HFFc6 (cell line): ENCODE measurements at places on chromosomes 1 and 21. TPM values are rescaled to one million over a fixed set of nuclear protein-coding genes. Genes with fewer than 3 reads are reported as not detected.
A peak's percentile ranks its signal among the peaks of the same experiment; 100 is the strongest.

- H3K27ac ChIP-seq = no peak overlapping the region
- H3K36me3 ChIP-seq = no peaks in the 10 kb centered on the region
- H3K4me1 ChIP-seq = no peaks in the 10 kb centered on the region
- peaks cover 22% of the 10 kb centered on the region for H3K27me3 ChIP-seq
- no peak overlapping the region for H3K4me3 ChIP-seq
These were observed 2.7 kb upstream of the PRDM16 start for GRCh38 chr1:3066250-3066711.

DNA sequence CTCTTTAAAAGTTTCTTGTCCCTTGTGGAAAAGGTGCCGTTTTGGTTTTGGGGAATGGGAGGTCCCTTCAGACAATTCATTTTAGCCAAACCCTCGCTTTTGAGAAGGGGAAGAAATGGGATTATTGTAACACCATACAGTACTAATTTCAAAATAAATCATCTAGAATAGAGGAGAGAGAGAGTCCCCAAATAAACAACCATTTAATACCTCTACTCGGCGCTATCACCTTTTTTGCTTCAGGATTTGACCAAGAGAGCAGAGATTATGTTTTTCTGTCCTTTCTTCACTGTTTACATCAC is 770 bp upstream of the RC3H1 start:
- H3K4me3 ChIP-seq = peak overlapping the region; percentile 97
- DNase-seq = no peak
- H3K27ac ChIP-seq = peak overlapping the region; percentile 98
- peaks cover 4% of the 10 kb centered on the region for H3K27me3 ChIP-seq

GRCh38 chr1:215584389-215584788 is 17.3 kb downstream of the KCTD3 start:
- H3K27me3 ChIP-seq = no peaks in the 10 kb centered on the region
- H3K27ac ChIP-seq = no peak overlapping the region
- no peak overlapping the region for H3K4me3 ChIP-seq
- no peak for DNase-seq

- H3K4me1 ChIP-seq = peaks cover 99% of the 10 kb centered on the region
- H3K27ac ChIP-seq = peak overlapping the region; percentile 78
- DNase-seq = no peak
- H3K36me3 ChIP-seq = peaks cover 50% of the 10 kb centered on the region
- H3K4me3 ChIP-seq = peak overlapping the region; percentile 56; the same call in 1 of the 2 replicates
These were observed 30.7 kb upstream of the CCN1 start for GRCh38 chr1:85549834-85550233.

Gene SH3D21
- 3.1 to 4.8 TPM (median 3.2 TPM) in 3 replicates for total RNA-seq

GRCh38 chr1:100875228-100875627 is 19.4 kb downstream of the EXTL2 start:
- DNase-seq = no peak
- no peaks in the 10 kb centered on the region for H3K36me3 ChIP-seq
- no peaks in the 10 kb centered on the region; the same call in none of the 2 replicates for H3K27me3 ChIP-seq

Gene GCSAML
- total RNA-seq = not detected in 3 replicates

GRCh38 chr1:25623731-25624130 is 7.1 kb downstream of the MAN1C1 start:
- no peak for DNase-seq
- no peaks in the 10 kb centered on the region; the same call in 1 of the 2 replicates for H3K36me3 ChIP-seq
- H3K4me1 ChIP-seq = 0 out of 2 replicates have a peak, but pooled peaks cover 4% of the 10 kb centered on the region
- no peak overlapping the region for H3K4me3 ChIP-seq

Gene SDF4
- 193 and 237 TPM in 2 replicates for total RNA-seq

Gene KIF21B
- not detected in 3 replicates for total RNA-seq

GRCh38 chr1:159827102-159827490 is 423 bp downstream of the SLAMF8 start:
- H3K36me3 ChIP-seq = no peaks in the 10 kb centered on the region
- H3K27ac ChIP-seq = no peak overlapping the region
- H3K4me3 ChIP-seq = no peak overlapping the region
- peaks cover 78% of the 10 kb centered on the region for H3K4me1 ChIP-seq

GRCh38 chr1:2561898-2562895 is 6.0 kb downstream of the TNFRSF14 start:
- H3K27me3 ChIP-seq = peaks cover 15% of the 10 kb centered on the region
- H3K4me1 ChIP-seq = no peaks in the 10 kb centered on the region
- no peak for DNase-seq
- no peak overlapping the region for H3K27ac ChIP-seq

DNA sequence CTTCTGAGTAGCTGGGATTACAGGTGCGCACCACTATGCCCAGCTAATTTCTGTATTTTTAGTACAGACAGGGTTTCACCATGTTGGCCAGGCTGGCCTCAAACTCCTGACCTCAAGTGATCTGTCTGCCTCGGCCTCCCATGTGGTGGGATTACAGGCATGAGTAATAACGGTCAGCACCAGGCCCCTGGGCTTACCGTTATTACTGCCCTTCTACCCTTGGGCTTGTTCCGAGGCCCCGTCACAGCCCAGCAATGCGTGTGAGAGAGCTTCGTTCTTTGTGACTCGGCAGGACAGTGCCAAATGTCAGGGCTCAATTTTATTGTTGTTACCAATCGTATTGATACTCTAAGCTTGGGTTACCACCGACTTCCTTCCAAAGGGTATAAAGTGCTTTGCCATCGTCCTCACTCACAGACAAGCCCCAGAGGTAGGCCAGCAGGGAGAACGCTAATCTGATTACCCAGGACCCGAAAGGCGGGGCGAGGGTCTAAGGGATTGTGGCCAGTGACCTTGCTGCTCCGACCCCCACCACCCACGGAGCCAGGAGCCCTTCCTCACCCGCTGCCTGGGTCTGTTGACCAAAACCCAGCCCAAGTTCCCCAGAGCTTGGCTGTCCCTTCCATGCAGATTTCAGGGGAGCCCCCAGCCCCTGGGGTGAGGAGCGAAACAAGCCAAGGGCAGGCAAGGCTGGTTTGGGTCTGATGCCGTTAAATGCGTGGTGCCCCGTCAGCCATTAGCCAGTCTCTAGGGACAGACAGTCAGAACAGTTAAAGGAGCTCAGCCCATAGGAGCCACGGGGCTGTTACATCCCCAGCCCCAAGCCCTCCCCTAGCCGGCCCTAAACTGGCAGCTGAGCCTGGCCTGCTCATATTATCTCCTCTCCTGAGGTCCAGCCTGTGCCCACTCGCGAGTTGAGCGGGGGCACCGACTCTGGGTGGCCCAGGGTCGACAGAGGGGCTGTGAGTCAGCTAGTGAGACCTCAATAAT is 54.9 kb upstream of the CASZ1 start:
- no peak for DNase-seq
- H3K4me3 ChIP-seq = no peak overlapping the region
- H3K36me3 ChIP-seq = no peaks in the 10 kb centered on the region
- H3K4me1 ChIP-seq = no peaks in the 10 kb centered on the region

Gene ZNF593
- 33.5 to 53.3 TPM (median 50.3 TPM) in 3 replicates for total RNA-seq

DNA sequence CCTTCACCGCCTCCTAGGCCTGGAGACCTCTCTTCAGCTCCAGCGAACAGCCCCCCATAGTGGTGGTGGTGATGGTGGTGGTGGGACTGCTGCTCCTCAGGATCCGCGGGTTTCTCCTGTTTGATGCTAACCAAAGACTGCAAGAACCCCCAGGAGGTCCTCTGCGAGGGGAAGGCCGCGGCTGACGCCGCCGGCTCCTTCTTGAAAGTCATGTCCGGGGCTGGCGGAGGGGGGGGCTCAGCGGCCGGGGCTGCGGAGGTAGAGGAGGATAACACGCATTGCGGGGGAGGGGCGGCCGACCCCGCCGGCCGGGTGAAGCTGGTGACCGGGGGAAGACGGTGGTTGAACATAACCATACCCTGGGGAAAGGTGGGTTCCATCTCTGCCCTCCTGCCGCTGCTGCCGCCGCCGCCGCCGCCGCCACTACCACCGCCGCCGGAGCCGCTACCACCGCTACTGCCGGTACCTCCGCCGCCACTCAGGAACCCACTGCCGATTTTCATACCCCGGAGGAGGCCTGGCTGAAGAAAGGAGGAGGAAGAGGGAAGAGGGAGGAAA is 554 bp downstream of the ZNF281 start:
- peaks cover 48% of the 10 kb centered on the region for H3K36me3 ChIP-seq
- peaks cover 77% of the 10 kb centered on the region for H3K4me1 ChIP-seq
- H3K4me3 ChIP-seq = peak overlapping the region; percentile 92
- peak overlapping the region; percentile 92 for H3K27ac ChIP-seq

- H3K27ac ChIP-seq = peak overlapping the region; percentile 97
- peaks cover 1% of the 10 kb centered on the region; the same call in 1 of the 2 replicates for H3K27me3 ChIP-seq
- peak; percentile 60 for DNase-seq
These were observed 53.6 kb upstream of the NEXN start for GRCh38 chr1:77834771-77835334.

Gene CDC7
- 5.6 to 7.4 TPM (median 6.9 TPM) in 3 replicates for total RNA-seq

Gene UTS2
- total RNA-seq = not detected in 2 replicates

Gene NGF
- total RNA-seq = 44.4 to 51.8 TPM (median 48.0 TPM) in 3 replicates

GRCh38 chr1:207868251-207868773 is 42.6 kb downstream of the CD34 start:
- peaks cover 32% of the 10 kb centered on the region for H3K36me3 ChIP-seq
- H3K4me1 ChIP-seq = peaks cover 54% of the 10 kb centered on the region
- H3K4me3 ChIP-seq = peak overlapping the region; percentile 91
- H3K27ac ChIP-seq = peak overlapping the region; percentile 85
- peak; percentile 69 for DNase-seq

- no peak overlapping the region for H3K27ac ChIP-seq
- no peak for DNase-seq
These were observed 25.9 kb downstream of the TSPAN2 start for GRCh38 chr1:115063228-115063901.

Gene LAMC2
- total RNA-seq = 2.0 to 3.5 TPM (median 2.3 TPM) in 3 replicates

Gene CELA3B
- not detected in 3 replicates for total RNA-seq

- H3K36me3 ChIP-seq = no peaks in the 10 kb centered on the region
- no peak overlapping the region for H3K4me3 ChIP-seq
- no peaks in the 10 kb centered on the region; the same call in 1 of the 2 replicates for H3K27me3 ChIP-seq
- DNase-seq = no peak
- no peak overlapping the region for H3K27ac ChIP-seq
These were observed 10.0 kb downstream of the TP53BP2 start for GRCh38 chr1:223835754-223836153.

DNA sequence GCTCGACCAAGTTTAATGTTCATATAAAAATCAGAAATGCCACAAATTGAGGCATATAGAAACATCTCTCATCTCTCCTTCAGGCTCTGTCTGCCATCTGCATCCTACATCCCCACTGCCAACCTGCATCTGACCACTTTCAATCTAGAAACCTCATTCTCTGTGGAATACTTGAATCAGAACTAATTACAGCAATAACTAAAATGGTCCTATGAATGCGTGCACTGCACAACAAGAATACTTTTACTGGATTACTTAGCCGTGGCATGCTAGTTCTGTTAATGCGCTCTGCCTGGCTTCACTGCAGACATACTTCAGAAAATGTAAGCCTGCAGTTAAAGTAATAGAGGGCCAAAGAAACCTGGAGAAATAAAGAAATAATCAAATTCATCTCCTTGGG is 89.8 kb upstream of the NR5A2 start:
- H3K4me3 ChIP-seq = no peak overlapping the region
- no peak for DNase-seq
- H3K36me3 ChIP-seq = no peaks in the 10 kb centered on the region
- H3K4me1 ChIP-seq = peaks cover 12% of the 10 kb centered on the region; the same call in 1 of the 2 replicates

- H3K36me3 ChIP-seq = no peaks in the 10 kb centered on the region
These were observed 243.8 kb downstream of the ADGRL2 start for GRCh38 chr1:82044536-82044935.

Gene MYOC
- not detected in 3 replicates for total RNA-seq

Gene OR2L2
- total RNA-seq = not detected in 3 replicates

- no peak for DNase-seq
- no peaks in the 10 kb centered on the region; the same call in none of the 2 replicates for H3K27me3 ChIP-seq
- H3K4me1 ChIP-seq = 0 out of 2 replicates have a peak, but pooled peaks cover 9% of the 10 kb centered on the region
- H3K27ac ChIP-seq = no peak overlapping the region
- no peak overlapping the region for H3K4me3 ChIP-seq
These were observed 1.7 kb upstream of the CELSR2 start for GRCh38 chr1:109247401-109248365.
